Activated naive CD8-positive, alpha-beta T cell treated with anti-CD3 and anti-CD28 coated beads, Interleukin-2, amount 50 U/mL, for 24 hours (primary cell): ENCODE measurements at places on chromosomes 7 and 10.

GRCh38 chr7:97450516-97450915, 281.4 kb upstream of the TAC1 start:
- no peak overlapping the region for H3K27ac ChIP-seq
- no peak for DNase-seq
- no peak overlapping the region for H3K4me3 ChIP-seq
- H3K36me3 ChIP-seq: no peaks in the 10 kb centered on the region

DNA sequence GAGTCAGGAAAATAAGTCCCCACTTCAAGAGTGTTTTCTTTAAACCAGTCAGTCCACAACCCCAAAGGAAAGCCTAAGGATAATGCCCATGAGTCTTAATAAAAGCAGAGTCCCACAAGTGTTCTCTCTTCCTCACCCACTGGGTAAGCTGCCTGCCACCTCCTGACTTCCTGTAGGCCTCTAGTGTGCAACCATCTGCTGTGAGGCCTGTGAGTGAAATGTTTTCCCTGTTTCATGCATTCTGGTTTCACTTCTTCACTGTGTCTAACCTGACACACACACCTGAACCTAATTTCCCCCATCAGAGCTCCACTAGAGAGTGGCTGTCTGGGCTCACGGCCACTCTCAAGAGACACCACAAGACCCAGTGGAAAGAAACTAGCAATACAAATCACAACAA, 38.9 kb upstream of the GDF10 start:
- peak overlapping the region; percentile 40 for H3K4me3 ChIP-seq
- peaks cover 96% of the 10 kb centered on the region for H3K4me1 ChIP-seq
- H3K27ac ChIP-seq: peak overlapping the region; percentile 97
- H3K27me3 ChIP-seq: no peaks in the 10 kb centered on the region

DNA sequence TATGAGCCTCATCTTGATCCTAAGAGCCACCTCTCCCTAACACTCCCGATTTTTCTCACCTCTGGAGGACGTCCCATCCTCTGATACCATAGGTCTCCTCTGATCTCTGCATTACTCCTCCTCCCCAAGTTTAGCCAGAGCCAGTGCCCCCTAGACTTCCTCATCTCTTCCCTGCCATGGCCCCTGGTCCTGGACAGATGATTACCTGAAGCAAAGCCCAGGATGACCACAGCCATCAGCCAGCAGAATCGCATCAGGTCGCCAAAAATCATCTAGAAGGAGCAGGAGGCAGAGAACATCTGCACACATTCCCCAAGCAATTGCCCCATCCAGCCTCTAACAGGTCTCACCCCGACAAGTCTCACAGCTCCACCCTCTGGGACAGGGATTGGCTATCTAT, 11.7 kb downstream of the TRPV6 start:
- H3K27me3 ChIP-seq: no peaks in the 10 kb centered on the region
- peak overlapping the region; percentile 3 for H3K27ac ChIP-seq
- DNase-seq: no peak
- no peak overlapping the region for H3K4me3 ChIP-seq
- no peaks in the 10 kb centered on the region for H3K36me3 ChIP-seq

DNA sequence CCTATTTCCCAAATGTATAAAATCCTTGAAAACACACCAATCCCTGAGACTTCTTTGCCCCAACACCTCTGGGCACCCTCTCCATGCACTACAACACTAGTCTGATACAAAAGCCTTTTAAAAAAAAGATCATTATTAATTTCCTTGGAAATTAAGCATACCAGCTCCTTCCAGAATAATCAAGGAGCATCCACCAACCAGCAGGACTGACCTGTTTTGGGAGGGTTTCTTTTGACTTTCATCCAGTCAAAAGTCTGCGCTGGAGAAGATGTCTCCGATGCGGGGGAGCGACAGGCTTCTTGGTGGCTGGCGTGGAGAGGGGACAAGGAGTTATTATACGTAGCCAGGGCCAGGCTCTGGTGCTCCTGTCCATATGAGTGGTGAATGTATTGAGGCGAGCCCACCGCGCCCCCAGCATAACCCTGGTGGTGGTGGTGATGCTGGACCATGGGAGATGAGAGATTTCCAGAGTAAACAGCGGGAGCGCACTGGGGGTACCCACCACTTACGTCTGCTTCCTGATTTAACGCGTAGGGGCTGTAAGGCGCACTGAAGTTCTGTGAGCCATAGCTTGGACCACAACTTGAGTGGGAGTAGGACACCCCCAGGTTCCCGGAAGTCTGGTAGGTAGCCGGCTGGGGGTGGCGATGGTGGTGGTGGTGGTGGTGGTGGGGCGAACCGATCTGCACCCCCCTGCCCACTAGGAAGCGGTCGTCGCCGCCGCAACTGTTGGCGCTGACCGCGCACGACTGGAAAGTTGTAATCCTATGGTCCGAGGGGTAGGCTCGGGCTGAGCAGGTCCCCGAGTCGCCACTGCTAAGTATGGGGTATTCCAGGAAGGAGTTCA, 527 bp downstream of the HOXA1 start:
- peak overlapping the region; percentile 81 for H3K4me3 ChIP-seq
- H3K27ac ChIP-seq: peak overlapping the region; percentile 30
- peaks cover 86% of the 10 kb centered on the region for H3K27me3 ChIP-seq
- H3K4me1 ChIP-seq: peaks cover 29% of the 10 kb centered on the region
- peak; percentile 20 for DNase-seq
- H3K36me3 ChIP-seq: no peaks in the 10 kb centered on the region

- no peak overlapping the region for H3K27ac ChIP-seq
- H3K4me3 ChIP-seq: no peak overlapping the region
- H3K4me1 ChIP-seq: peaks cover 15% of the 10 kb centered on the region
- no peaks in the 10 kb centered on the region for H3K27me3 ChIP-seq
Measured at GRCh38 chr7:7264306-7265040, 82.1 kb downstream of the C1GALT1 start.

GRCh38 chr10:105150259-105150880, 509.3 kb downstream of the SORCS3 start:
- H3K27ac ChIP-seq: no peak overlapping the region
- no peaks in the 10 kb centered on the region for H3K36me3 ChIP-seq
- DNase-seq: no peak
- H3K27me3 ChIP-seq: no peaks in the 10 kb centered on the region

DNA sequence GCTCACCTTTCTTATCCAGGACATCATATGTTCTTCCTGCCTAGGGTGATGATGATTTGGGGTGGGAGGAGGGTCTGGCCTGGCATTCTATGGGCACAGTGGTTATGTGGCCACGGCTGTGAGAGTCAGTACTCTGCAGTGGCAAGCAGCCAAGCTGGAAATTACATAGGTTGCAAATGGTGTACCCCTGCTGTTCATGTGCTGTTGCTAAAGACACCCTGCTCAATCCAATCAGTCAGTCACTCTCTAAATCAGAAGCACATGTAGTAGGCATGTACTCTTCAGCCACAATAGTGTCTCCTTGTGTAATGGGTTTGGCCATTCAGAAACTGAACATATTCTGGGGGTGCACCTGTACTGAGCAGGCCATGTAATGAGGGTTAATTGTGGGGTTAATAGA, 449.1 kb upstream of the ANKRD30A start:
- H3K36me3 ChIP-seq: no peaks in the 10 kb centered on the region
- no peak for DNase-seq
- H3K4me3 ChIP-seq: no peak overlapping the region
- H3K4me1 ChIP-seq: no peaks in the 10 kb centered on the region

DNA sequence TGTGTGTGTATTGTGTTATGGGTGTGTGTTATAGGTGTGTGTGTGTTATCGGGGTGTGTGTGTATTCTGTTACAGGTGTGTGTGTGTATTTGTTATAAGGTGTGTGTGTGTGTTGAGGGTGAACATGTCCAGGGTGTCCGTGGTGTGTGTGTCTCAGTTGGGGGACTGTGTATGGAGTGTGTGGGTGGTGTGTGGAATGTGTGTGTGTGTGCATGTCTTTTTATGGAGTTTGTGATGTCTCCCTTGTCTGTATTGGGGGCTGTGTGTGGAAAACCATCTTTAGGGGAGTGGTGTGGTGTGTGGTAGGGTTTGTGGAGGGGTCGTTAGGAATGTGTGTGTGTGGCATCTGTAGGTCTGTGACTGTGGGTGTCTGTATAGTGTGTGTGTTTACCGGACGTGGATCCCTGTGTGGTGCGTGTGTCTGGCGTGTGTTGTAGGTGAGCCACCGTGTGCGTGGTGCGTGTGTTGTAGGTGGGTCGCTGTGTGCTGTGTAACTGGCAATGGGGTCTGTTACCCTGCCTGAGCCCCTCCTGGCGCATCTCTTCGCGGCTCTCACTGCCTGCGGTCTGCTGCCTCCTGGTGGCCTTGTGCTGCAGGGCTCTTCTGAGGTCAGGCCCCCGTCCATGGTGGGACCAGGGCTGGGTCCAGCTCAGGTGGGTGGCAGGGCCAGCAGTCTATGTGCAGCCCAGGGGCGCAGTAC, 61.7 kb downstream of the PALD1 start:
- H3K4me3 ChIP-seq: no peak overlapping the region
- H3K27ac ChIP-seq: peak overlapping the region; percentile 8
- no peaks in the 10 kb centered on the region for H3K36me3 ChIP-seq
- DNase-seq: peak; percentile 24
- H3K27me3 ChIP-seq: no peaks in the 10 kb centered on the region

- peak; percentile 71 for DNase-seq
- no peaks in the 10 kb centered on the region for H3K27me3 ChIP-seq
- peaks cover 40% of the 10 kb centered on the region for H3K4me1 ChIP-seq
- H3K36me3 ChIP-seq: no peaks in the 10 kb centered on the region
Measured at GRCh38 chr7:150357270-150357669, 11.4 kb upstream of the REPIN1 start.

DNA sequence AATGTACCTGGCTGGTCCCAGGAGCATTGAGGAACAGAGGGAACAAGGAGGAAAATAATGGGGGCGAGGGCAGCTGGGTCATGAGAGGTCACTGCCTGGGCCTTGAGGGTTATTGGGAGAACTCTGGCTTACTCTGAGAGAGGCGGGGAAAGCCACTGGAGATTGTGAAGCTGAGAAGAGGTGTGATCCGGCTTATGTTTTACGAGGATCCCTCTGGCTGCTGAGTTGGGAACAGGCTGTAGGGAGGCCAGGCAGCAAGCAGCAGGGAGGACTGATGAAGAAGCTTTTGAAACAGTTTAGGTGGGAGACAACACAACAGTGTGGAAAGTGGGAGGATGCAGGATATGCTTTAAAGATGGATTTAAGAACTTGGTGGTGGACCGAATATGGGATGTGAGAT, 87.3 kb downstream of the FANK1 start:
- H3K4me3 ChIP-seq: no peak overlapping the region
- H3K4me1 ChIP-seq: no peaks in the 10 kb centered on the region
- DNase-seq: no peak
- no peak overlapping the region for H3K27ac ChIP-seq
- H3K27me3 ChIP-seq: no peaks in the 10 kb centered on the region

GRCh38 chr10:115129752-115130151, 36.6 kb downstream of the ATRNL1 start:
- DNase-seq: no peak
- H3K4me1 ChIP-seq: no peaks in the 10 kb centered on the region
- no peak overlapping the region for H3K4me3 ChIP-seq
- H3K27me3 ChIP-seq: no peaks in the 10 kb centered on the region
- H3K27ac ChIP-seq: no peak overlapping the region

DNA sequence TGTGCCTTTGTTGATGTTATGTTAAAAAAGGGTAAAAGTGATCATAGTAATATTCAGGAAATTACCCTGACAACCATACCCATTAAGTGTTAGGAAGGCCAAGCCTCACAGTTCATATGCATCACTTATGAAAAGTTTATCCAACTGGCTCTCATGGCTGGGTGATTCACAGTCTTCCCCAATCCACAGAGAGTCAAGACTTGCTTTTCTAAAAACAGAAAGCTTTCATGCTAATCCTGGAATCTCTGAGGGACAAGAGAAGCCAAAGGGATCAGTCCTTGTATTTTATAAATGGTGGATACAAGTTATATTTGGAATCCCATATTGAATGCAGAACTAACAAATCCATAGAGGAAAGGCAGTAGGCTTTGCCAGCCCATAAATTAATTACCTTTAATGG, 218.3 kb downstream of the JAZF1 start:
- H3K27me3 ChIP-seq: no peaks in the 10 kb centered on the region
- H3K4me3 ChIP-seq: no peak overlapping the region
- no peak for DNase-seq
- no peaks in the 10 kb centered on the region for H3K36me3 ChIP-seq

GRCh38 chr10:89515031-89515841, 20.2 kb downstream of the SLC16A12 start:
- DNase-seq: no peak
- H3K36me3 ChIP-seq: no peaks in the 10 kb centered on the region
- no peak overlapping the region for H3K27ac ChIP-seq
- H3K27me3 ChIP-seq: no peaks in the 10 kb centered on the region
- no peaks in the 10 kb centered on the region for H3K4me1 ChIP-seq

DNA sequence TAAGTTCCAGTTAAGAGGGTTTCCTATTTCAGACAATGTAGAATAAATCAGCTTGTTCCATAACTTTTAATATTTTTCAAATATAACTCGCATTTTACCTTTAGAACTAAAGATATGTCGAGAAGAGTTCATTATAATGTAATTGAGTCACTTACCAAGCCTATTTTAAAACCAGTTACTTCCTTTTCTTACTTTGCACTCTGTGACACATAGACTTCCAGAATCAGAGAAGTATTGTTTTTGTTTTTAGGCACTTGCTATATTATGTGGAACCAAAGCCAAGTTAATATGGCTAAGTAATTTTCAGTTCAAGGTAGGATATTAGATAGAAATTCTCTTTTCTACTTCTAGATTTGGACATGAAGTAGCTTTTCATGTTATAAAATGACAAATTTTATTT, 182.7 kb upstream of the PRPS1L1 start:
- no peaks in the 10 kb centered on the region for H3K4me1 ChIP-seq
- no peaks in the 10 kb centered on the region for H3K36me3 ChIP-seq
- H3K27ac ChIP-seq: no peak overlapping the region
- H3K4me3 ChIP-seq: no peak overlapping the region
- no peak for DNase-seq
- H3K27me3 ChIP-seq: no peaks in the 10 kb centered on the region

DNA sequence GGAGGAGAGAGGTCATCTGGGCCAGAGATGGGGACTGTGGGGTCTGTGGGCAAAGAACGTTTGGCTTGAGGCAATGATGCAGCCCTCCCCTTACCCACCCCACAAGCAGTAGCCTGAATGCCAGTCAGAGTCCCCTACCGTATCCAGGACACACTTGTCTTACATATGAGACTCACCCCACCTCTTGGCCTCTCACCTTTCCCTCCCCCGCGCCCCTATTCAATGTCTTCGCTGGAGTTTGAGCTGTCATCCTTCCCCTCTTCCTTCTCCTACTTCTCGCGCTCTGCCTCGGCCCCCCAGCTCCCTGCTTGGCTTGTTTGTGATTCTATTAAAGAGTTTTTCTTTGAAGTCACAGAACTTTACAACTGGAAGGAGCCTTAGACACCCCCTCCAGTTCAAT, 8.9 kb downstream of the PRRT4 start:
- peaks cover 4% of the 10 kb centered on the region for H3K4me1 ChIP-seq
- no peak overlapping the region for H3K4me3 ChIP-seq
- H3K27me3 ChIP-seq: peaks cover 41% of the 10 kb centered on the region
- H3K27ac ChIP-seq: no peak overlapping the region
- DNase-seq: no peak

GRCh38 chr10:114319406-114320248, 80.6 kb downstream of the VWA2 start:
- no peak overlapping the region for H3K4me3 ChIP-seq
- H3K27ac ChIP-seq: no peak overlapping the region
- H3K36me3 ChIP-seq: no peaks in the 10 kb centered on the region
- H3K27me3 ChIP-seq: peaks cover 2% of the 10 kb centered on the region
- DNase-seq: no peak

- H3K36me3 ChIP-seq: no peaks in the 10 kb centered on the region
- H3K4me1 ChIP-seq: no peaks in the 10 kb centered on the region
- H3K27me3 ChIP-seq: peaks cover 15% of the 10 kb centered on the region
- no peak for DNase-seq
- no peak overlapping the region for H3K27ac ChIP-seq
- no peak overlapping the region for H3K4me3 ChIP-seq
Measured at GRCh38 chr7:151550656-151551286, 31.1 kb upstream of the RHEB start.
